Non-pigmented ciliary epithelial cell (primary cell): ENCODE measurements at places on chromosomes 6 and 20.

DNA sequence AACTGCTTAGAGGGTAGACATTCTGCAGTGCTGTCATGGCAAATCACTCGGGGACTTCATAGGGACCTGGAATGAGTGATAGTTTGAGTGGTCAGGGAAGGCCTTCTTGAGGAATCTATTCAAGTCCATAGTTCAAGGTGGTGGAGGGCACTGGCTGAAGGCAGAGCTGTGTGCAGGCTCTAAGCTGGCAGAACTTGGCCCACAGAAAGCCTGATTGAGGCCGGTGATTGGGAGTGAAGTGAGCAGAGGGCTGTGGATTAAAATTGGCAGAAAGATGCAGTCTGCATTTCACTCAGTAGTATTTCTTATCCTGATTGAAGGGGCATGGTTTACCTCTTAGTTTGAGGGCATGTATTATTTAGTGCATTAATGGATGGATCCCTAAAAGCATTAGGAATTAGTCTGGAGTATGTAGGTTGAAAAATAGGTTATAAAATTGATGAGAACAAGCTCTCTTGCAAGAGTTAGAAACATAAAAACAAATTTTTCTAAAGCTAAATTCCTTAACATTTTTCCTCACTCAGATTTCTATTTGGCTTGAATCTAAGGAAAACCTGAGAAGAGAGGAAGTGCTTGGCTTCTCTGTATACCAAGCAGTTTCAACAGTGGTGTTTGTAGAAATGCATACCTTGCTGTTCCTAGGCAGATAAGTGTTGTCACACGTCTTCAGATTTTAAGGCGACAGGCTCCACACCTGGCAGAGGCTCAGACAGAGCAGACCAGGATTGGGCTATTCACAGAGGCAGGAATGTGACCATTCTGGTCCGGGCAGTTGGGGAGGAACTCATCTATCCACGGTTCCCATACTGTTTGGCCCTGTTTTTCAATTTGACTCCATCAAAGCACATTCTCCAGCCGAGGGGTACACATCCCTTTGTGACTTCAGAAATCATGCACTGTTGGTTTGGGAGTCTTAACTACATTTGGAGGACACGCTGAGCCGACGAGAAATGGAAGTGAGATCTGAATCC, 45.2 kb downstream of the UTRN start:
- DNase-seq = no peak

DNA sequence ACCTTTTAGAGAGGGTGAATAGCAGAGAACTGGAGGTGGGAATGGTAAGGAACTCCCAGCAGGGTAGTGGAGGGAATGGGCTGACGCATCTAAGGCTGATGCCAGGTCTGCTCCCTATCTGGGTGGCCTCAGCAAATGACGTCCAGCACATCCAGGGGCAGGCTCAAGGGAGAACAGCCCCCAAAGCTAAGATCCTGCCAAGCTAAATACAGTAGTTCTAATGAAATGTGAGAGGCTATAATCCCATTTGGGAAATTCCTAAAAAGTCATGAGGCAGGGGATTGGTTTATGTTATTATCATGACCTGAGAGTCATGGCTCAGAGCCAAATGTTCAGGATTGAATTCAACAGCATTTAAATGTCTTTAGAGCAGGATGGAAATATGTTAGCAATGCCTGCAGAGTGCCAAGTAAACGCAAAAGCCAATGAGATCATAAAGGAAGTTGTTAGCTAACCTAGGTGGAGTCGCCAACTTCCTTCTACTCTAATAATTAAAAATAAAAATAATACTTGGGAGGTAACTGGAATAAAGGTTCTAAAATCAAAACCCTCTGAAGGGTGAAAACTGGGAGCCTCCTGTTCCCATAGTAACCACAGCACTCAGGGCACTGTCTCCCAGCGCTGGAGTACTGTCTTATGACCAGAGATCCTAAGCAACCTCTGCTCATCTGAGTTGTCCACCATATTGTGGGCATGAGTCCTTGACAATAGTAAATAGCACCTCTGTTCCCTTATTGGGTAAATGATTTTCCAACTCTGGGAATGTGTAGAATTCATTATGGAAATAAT, 34.8 kb downstream of the IYD start:
- DNase-seq = peak; percentile 84

GRCh38 chr6:12289365-12289919, 719 bp upstream of the EDN1 start:
- DNase-seq = no peak

DNA sequence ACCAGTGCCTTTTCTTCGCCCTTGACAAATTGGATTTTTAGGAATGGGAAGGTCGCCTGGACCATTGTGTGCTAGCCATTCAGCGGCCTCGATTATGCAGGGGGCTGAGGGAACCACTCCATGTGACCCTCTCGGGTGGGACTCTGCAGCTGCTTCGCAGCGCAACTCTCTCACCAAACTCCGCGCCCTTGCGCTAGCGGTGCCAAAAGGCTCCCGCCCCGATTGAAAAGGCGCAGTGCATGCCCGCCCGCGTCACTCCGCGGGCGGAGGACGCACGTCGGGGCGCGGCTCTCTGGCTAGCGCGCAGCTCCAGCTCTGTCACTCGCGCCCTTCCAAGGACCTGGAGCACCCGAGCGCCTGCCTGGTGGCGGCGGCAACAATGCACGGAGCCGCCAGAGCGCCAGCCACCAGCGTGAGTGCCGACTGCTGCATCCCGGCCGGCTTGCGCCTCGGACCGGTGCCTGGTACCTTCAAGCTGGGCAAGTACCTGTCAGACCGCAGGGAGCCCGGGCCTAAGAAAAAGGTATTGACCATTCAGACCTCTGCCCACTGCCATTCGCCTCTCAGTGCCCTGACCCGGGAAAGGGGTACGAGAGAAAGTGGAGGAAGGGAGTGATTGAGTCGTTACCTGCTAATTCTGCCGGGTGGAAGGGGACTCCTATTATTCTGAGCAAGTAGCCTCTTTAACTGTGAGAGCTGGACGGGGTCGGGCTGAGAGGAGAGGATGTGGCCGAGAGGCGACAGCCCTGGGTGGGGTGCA, at the start of gene PRDM13:
Gene PRDM13, plus strand, starts transcription at position 178 of the 760 bp plus-strand sequence. Its CDS starts 202 bp downstream, at position 380.
- no peak for DNase-seq

GRCh38 chr6:25749837-25750236, 4.7 kb upstream of the SLC17A4 start:
- no peak for DNase-seq

- DNase-seq = no peak
These were observed 102.4 kb upstream of the CNR1 start for GRCh38 chr6:88268508-88268907.

DNA sequence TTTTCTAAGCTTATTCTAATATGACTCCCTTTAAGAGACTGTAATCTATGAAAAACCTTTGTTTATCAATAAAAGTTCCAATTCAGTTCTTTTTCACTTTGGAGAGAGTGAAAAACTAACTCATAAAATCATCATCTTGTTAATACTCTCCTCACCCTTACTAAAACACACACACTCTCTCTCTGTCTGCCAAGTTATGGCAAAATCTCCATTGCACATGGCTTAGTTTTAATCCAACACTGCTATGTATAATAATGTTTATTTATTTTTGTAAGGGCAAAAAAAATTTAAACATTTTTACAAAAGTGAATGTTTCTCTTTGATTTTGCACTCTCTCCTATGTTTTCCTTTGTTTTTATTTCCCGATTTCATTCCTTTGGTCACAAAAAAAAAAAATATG, 253.2 kb downstream of the BMP7 start:
- no peak for DNase-seq

- DNase-seq = peak; percentile 99
These were observed at the start of gene CCN2 for GRCh38 chr6:131950767-131951575. Gene CCN2, minus strand, starts transcription at chr6:131951372. Its CDS starts 200 bp downstream, at chr6:131951172.

DNA sequence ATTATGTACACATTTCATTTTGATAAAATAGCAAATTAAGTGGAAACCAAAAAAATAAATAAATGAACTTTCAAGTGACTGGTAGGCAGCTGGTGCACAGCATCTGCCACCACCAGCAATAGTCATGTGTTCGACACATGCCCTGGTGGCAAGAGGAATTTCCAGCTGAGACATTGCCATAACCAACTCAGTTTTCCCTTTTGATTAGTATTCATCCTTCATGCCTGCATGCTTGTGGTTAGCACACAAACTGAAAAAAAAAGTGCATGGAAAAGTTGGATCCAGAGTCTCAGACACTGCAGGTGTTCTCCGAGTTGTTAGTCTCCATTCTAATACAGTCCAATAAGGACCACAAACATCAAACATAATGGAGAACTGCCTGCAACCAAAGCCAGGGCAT, 156.0 kb upstream of the SOX4 start:
- no peak for DNase-seq

DNA sequence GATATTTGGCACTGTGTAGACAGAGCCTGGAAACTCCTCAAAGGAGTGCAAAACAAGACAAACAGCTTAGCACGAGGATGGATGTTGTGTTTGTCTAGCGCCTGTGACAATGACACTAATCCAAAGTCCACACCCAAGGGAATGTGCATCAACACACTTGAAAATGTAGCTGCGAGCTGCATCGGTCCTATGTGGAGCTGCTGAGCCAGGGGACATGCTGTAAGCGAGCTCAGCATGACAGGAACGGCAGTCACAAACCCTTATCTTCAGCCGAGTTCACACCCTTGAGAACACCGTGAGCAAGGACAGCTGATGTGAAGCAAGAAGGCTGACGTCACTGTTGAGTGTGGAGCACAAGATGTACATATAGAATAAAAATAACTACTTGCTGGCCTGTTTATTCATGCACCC, 684.3 kb downstream of the QKI start:
- no peak for DNase-seq

- DNase-seq = no peak
These were observed 57.9 kb upstream of the FAM8A1 start for GRCh38 chr6:17542243-17542642.

DNA sequence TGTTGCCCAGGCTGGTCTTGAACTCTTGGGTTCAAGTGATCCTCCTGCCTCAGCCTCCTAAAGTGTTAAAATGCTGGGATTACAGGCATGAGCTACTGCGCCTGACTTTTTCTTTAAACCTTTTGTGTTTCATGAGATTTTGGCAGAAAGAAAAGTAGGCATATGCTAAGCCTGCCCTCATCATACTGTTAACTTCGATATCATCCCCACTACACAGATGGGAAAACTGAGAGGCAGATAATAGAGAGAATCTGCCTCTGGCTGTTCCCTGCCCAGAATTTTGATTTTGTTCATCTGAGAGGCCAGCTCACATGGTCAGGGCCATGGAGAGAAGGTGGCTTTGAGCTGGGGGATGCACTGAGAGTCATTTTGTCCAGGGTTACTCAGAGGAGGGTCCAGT, 7.5 kb downstream of the PABPC1L start:
- DNase-seq = no peak

GRCh38 chr20:38609815-38610214, 8.2 kb downstream of the ARHGAP40 start:
- no peak for DNase-seq

- DNase-seq = peak; percentile 63
These were observed 102.1 kb downstream of the CEBPB start for GRCh38 chr20:50292591-50293283.

GRCh38 chr6:7727086-7727945, 1.4 kb downstream of the BMP6 start:
- no peak for DNase-seq

GRCh38 chr6:35602133-35602946, 86.4 kb downstream of the FKBP5 start:
- no peak for DNase-seq

DNA sequence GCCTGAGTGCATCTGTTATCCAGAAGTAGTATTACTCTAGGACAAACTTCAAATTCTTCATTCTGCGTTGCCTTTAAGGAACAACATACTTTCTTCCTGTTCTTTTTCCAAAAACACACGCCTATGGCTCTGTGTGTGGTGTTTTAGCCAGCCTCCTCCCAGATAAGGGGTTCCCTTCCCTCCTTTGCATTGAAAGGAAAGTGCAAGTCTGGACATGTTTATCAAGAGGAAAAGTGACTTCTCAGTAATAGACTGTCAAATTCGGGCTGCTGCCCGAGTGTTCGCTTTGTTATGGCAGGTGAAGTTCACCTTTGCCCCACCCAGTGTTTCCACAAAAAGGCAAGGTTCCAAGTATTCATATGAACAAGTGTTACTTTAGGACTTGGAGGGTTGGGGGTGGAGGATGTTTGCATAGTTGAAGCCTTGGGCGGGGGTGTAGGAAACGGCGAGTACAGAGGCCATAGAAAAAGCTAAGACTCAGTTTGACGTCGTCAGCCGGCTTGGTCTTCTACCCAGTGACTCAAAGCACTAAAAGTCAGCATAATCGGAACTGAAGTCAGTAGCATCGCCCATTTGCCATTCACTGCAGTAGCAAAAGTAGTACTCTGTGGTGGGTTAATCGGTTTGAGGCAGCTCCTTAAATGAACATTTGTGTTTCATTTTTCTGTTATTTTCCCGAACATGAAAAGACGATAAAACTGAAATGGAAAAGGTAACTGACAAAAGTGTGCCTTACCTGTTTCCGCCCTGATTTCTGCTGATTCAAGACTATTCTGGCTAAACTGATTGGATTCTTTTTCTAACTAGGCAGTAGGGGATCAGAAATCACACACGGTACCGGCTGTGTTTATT, 12.5 kb downstream of the PRDM1 start:
- no peak for DNase-seq

GRCh38 chr6:53436526-53437303, 88.0 kb upstream of the ELOVL5 start:
- DNase-seq = no peak

DNA sequence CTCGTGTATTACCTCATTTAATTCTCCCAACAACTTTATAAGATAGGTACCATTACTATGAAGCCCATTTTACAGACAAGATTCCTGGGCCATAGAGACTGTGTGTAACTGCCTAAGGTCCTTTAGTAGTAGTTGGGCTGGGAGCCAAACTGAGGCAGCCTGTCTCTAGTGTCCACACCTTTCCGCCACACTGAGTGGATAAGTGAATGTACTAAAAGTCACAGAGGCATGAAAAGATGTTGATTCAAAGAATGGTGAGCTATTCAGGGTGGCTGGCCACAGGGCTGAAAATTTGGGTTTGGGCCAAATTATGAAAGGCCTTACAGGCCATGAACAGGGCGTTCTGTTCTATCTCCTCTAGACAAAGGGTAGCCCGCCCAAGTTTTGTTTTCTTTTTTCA, 11.0 kb downstream of the CD24 start:
- no peak for DNase-seq

GRCh38 chr20:10953437-10953836, 279.6 kb upstream of the JAG1 start:
- no peak for DNase-seq

- DNase-seq = no peak
These were observed 39.0 kb upstream of the SLC23A2 start for GRCh38 chr20:5040345-5040744.

- DNase-seq = peak; percentile 11
These were observed 28.7 kb downstream of the CFAP206 start for GRCh38 chr6:87436435-87436834.

- DNase-seq = peak; percentile 87
These were observed 34.1 kb upstream of the EZR start for GRCh38 chr6:158853072-158853879.

DNA sequence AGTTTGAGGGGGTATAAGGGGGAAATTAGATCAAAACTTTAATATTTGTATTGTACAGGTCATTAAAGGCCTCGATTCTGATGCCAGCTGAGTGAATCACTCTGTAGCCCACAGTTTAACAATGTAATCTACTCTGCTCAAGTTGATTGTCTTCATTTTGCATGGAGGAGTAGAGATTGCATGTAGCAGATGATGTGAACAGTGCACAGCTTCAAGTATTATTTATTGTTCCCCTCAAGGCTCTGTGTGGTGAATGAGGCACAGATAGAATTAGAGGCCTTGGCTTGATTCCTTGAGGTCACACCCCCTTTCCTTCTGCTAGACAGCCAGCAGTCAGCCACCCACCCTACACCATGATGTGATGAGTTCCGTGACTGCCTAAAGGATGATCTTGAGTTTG, 38.1 kb downstream of the TXLNB start:
- no peak for DNase-seq

- no peak for DNase-seq
These were observed 18.3 kb upstream of the NHSL1 start for GRCh38 chr6:138517635-138518034.
